ENCODE measurements at places on chromosomes 2 and 18. TPM values are rescaled to one million over a fixed set of nuclear protein-coding genes. Genes with fewer than 3 reads are reported as not detected.

Gene ALPP
- total RNA-seq: 21.5 TPM

Gene PRADC1
- total RNA-seq: 19.7 TPM

Gene BMP10
- not detected for total RNA-seq

Gene DNAJC5G
- not detected for total RNA-seq

Gene CAPN14
- 0.08 TPM for total RNA-seq

Gene ELOA2
- not detected for total RNA-seq

Gene CCDC74B
- total RNA-seq: 3.3 TPM

Data from ovary (tissue), 10 donors.